ENCODE measurements at places on chromosomes 12 and 14. TPM values are rescaled to one million over a fixed set of nuclear protein-coding genes. Genes with fewer than 3 reads are reported as not detected.

DNA sequence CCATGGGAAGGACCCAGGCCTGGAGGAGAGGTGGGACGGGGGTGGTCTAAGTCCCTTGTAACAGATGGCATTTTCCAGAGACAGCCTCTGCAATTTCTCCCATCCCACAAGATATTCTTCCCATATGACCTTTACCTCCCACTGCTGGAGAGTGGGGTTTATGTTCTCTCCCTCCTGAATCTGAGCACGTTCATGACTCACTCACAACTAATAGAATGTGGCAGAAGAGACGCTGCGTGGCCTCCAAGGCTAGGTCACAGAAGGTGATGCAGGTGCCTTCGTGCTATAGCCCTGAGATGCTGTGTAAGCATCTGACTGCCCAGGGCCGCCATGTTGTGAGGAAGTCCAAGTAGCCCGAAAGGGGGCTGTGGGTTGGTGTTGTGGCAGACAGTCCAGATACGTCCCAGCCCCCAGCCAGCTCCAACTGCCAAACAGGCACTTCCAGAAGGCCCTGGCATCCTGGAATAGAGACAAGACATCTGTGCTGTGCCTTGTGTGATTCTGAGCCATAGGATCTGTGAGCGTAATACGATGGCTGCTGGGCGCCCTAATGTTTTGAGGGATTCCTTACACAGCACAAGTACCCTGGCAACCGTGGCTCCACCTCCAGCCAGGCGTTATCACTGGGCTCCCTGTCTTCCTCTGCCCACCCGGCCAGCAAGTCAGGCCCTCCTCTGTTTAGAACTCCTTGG is 56.1 kb upstream of the NCOR2 start:
- H3K4me1 ChIP-seq: no peaks in the 10 kb centered on the region
- peaks cover 3% of the 10 kb centered on the region for H3K27me3 ChIP-seq
- H3K36me3 ChIP-seq: no peaks in the 10 kb centered on the region
- H3K27ac ChIP-seq: no peak overlapping the region

Gene TSPAN11
- total RNA-seq: not detected

- no peak for DNase-seq
- H3K27me3 ChIP-seq: no peaks in the 10 kb centered on the region
- H3K4me3 ChIP-seq: no peak overlapping the region
Measured at GRCh38 chr12:118175823-118176447, 40.0 kb downstream of the PEBP1 start.

- no peak overlapping the region for H3K27ac ChIP-seq
- no peaks in the 10 kb centered on the region for H3K27me3 ChIP-seq
- no peaks in the 10 kb centered on the region for H3K36me3 ChIP-seq
- H3K4me1 ChIP-seq: no peaks in the 10 kb centered on the region
- no peak for DNase-seq
Measured at GRCh38 chr12:91191513-91192111, 9.0 kb upstream of the DCN start.

All from activated CD8-positive, alpha-beta memory T cell treated with anti-CD3 and anti-CD28 coated beads, Interleukin-2, amount 10 ng/mL, durations not matched to agents 7 days and 5 days (primary cell).